ENCODE measurements at places on chromosomes 4 and X.

- DNase-seq, result no peak
Measured at GRCh38 chr4:110982486-110982885, 359.6 kb upstream of the PITX2 start.

GRCh38 chr4:8240211-8241041 is 29.1 kb upstream of the HTRA3 start:
- DNase-seq, result no peak

DNA sequence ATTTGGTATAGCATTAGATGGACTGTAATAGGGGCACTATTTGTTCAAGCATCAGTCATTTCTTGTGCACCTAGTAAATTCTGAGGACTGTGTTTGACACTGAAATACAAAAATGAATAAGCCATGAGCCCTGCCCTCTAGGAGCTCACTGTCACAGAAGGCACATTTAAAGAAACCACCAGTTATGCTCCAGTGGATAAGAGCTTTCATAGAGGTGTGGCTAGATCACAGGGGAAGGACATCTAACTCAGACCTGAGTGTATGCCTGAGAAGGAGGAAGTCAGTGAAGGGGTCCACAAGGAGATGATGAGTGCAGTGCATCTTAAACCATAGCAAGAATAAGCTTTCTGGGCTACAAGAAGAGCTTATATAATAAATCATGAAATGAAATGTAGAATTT is 40.1 kb downstream of the BTC start:
- DNase-seq, result peak; percentile 17

- no peak for DNase-seq
Measured at GRCh38 chrX:35392232-35392631, 405.9 kb upstream of the MAGEB16 start.

DNA sequence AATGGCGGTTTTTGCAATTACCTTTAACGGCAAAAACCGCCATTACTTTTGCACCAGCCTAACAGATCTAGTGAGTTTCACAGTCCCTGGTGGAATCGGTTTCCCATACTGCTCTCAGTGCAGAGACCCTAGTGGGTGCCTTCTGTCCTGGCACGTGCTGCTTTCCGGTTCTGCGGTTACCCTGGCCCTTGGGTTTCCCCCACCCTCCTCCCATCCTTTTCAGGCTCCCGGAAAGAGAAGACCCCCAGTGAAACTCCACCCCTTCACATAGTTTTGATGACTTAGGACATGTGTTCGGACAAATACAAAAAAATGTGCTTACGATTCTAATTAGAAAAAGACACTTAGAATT is 36.9 kb downstream of the NLGN3 start:
- no peak for DNase-seq

DNA sequence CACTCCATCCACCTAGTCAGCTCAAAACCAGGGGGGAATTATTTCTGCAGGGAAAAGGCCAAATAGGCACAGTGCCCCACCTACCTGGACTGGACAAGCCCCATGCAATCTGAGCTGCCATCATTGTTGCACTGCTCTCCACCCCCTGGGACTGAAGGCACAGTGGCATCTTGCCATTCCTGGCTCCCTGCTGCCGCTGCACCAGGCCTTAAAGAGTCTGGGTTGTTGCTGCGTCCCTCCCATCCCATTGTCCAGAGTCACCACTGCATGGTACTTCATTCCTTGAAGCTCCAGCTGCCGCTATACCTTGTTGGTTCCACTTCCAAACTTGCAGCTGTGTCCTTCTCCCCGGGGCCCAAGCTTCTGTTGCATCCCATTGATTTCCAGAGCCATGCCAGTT is 629.7 kb downstream of the STIM2 start:
- no peak for DNase-seq

GRCh38 chr4:7021930-7022664 is 21.1 kb upstream of the TADA2B start:
- no peak for DNase-seq

DNA sequence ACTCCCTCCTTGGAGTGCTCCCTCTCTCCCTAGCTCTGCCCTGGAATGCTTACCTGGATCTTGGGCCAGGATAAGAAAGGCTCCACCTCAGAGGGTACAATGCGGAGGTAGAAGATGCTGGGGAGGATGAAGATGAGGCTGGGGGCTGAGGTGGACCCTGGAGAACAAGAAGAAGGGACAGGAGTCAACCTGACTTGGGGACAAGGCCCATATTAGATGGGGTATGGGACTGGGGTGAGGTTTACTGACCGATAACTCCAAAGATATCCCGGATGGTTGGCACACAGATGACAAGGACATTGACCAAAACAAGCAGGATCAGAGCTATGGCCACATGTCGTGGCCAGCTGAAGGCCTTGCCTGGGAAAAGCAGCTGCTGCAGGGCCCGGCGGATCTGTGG is 10.6 kb downstream of the SLC38A5 start:
- peak; percentile 3 for DNase-seq

- DNase-seq, result no peak
Measured at GRCh38 chr4:2337896-2338295, 76.0 kb upstream of the MXD4 start.

GRCh38 chr4:112523008-112523721 is 7.2 kb upstream of the NEUROG2 start:
- DNase-seq, result peak; percentile 68

DNA sequence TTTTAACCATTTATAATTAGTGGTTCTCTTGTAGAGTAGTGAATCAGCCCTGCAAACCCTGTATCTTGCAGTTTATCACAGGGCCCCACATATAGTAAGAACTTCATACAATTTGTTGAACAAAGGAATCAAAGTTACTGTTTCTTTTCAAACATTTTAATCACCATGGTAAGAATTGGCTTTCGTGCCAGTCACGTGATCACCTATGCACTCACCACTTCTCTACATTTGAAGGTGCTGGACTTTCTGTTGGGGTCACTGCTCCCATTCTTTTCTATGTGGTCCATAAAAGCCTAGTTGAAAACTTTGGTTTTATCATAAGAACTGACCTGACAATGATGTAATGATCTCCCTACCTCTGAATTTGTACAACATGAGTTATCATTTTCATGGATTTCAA is 426.4 kb upstream of the CPEB2 start:
- DNase-seq, result no peak

GRCh38 chrX:72644946-72645345 is 69.2 kb downstream of the PHKA1 start:
- no peak for DNase-seq

DNA sequence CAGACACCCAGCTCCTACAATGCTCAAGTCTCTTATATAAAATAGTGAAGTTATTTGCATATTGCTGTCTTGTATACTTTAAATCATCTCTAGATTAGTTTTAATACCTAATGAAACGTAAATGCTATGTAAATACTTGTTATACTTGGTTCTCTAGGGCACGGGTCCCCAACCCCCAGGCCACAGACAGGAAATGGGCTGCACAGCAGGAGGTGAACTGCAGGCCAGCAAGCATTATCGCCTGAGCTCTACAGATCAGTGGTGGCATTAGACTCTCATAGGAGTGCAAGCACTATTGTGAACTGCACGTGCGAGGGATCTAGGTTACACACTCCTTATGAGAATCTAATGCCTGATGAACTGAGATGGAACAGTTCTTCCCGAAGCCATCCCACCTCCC is 395.9 kb upstream of the EMCN start:
- DNase-seq, result no peak

DNA sequence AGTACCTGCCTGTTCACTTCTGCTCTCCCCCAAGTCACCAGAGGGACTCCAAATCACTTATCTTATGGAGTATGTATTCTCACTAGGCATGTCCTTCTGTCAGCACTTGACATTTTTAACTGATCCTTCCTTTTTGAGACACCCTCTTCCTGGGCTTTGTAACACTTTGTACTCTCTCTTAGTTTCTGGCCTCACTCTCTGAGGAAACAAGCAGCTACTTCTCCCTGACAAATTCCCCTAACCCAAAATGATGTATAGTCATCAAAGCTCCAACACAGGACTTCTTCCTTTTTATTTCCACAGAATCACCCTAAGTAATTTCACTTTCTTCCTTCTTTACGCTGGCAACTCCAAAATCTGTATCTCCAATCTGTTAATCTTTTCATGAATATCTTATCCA is 101.8 kb downstream of the ARAP2 start:
- DNase-seq, result no peak

Measured in GM13976 (cell line).